Caco-2 (cell line): ENCODE measurements at places on chromosomes 12 and 14.

DNA sequence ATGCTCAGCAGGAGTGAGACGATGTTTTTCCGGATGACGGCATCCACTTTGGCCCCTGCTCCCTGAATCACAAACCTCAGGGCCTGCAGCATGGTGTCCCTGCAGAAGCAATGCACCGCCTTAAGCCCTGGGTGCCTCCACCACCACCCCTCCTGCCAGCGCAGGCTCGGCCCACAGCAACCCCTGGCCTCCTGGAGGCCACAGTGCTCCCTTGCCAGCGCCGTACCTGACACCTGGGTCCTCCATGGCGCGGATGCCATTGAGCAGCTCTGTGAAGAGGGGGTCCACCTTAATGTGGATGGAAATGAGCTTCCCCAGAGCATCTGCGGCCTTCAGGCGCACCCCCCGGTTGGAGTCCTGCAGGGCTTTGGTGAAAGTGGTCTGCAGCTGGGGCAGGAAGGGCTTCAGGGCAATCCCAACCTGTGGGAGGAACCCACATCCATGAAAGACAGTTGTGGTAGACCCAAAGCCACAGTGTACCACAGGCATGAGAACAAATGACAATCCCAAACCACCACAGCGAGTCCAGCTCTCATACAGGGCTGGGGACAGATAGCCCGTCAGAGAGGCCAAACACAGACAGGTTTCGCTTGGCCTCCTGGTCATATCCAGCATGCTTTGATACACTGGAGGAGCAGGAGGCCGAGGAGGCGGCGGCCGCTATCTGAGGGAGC lies 17.9 kb upstream of the RAB35 start:
- DNase-seq: no peak
- no peak overlapping the region for H3K4me3 ChIP-seq
- H3K4me1 ChIP-seq: no peaks in the 10 kb centered on the region
- no peak overlapping the region for H3K27ac ChIP-seq
- peaks cover 6% of the 10 kb centered on the region for H3K36me3 ChIP-seq

- no peaks in the 10 kb centered on the region for H3K27me3 ChIP-seq
- DNase-seq: peak; percentile 81
- peak within 1 kb of the TSS; percentile 59 for H3K4me3 ChIP-seq
- H3K36me3 ChIP-seq: no peaks in the 10 kb centered on the region
- peak within 1 kb of the TSS; percentile 82 for H3K27ac ChIP-seq
- H3K4me1 ChIP-seq: peaks cover 36% of the 10 kb centered on the region
Observed at GRCh38 chr12:58920102-58920960, at the start of gene LRIG3. Gene LRIG3, minus strand, starts transcription at chr12:58920504. Its CDS starts 269 bp downstream, at chr12:58920235.

DNA sequence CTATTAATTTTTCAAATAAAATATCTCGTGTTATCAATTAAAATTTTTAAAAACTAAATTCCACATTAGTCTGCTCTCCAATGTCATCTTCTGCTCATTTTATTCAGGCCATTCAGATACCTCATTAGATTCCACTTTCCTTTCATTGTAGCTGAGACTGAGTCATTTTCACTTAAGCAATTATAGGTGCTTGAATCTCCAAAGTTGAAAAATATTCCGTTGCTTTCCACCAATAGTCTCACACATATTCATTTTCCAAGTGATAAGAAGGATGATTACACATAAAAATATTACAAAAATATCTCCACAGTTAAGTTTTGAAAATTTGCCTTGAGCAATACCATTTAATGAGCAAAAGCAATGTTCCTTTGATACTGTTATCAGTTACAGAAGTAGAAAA lies 36.5 kb upstream of the YBX3 start:
- H3K4me1 ChIP-seq: no peaks in the 10 kb centered on the region
- H3K4me3 ChIP-seq: no peak overlapping the region
- H3K27me3 ChIP-seq: no peaks in the 10 kb centered on the region; the same call in none of the 2 replicates
- no peaks in the 10 kb centered on the region for H3K36me3 ChIP-seq
- DNase-seq: no peak
- H3K27ac ChIP-seq: no peak overlapping the region

- no peaks in the 10 kb centered on the region for H3K27me3 ChIP-seq
- DNase-seq: no peak
- no peak overlapping the region for H3K4me3 ChIP-seq
- peaks cover 10% of the 10 kb centered on the region for H3K4me1 ChIP-seq
- no peak overlapping the region for H3K27ac ChIP-seq
- no peaks in the 10 kb centered on the region for H3K36me3 ChIP-seq
Observed at GRCh38 chr12:48807981-48808380, 10.3 kb upstream of the CACNB3 start.

DNA sequence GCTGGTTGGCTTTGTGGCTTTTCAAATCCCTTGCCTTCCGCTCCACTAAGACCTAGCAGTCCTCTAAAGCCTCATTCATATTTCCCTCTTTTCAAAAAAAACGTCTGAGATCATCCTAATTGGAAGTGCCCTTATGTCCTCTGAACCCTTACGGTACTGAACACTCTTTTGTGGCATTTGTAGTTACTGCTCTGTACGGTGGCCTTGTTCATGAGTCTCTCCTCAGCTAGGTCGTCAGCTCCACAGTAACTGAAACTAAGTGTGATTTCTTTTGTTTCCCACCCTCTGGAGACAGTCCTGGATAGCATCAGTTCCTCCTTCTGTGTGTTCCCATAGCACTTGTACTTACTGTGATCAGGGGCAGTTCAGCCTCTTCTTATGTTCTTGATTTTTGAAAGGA lies 49.7 kb downstream of the DAAM1 start:
- no peak overlapping the region for H3K27ac ChIP-seq
- no peak for DNase-seq
- H3K27me3 ChIP-seq: no peaks in the 10 kb centered on the region
- no peaks in the 10 kb centered on the region for H3K36me3 ChIP-seq

DNA sequence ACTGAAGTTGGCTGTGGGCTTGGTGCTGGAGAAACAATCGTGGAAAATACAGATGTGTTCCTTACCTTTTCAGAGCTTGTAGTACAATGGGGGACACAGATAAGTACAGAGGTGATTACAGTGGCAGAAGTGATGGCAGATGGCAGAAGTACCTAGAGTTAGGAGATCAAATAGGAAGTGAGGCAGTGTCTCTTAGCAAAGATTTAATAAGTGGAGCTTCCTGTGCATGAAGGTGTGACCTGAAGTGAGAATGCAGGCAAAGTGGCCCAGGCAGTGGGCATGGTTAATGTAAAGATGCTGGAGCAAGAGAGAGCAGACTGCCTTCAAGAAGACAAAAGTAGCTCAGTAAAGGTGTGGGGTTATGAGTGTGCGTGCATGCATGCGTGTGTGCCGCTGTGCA lies 16.0 kb downstream of the LRRK2 start:
- no peaks in the 10 kb centered on the region for H3K4me1 ChIP-seq
- no peak for DNase-seq
- no peaks in the 10 kb centered on the region for H3K36me3 ChIP-seq
- no peak overlapping the region for H3K4me3 ChIP-seq
- no peak overlapping the region for H3K27ac ChIP-seq
- no peaks in the 10 kb centered on the region for H3K27me3 ChIP-seq

GRCh38 chr12:121789233-121789781 lies 4.2 kb downstream of the RHOF start:
- peaks cover 30% of the 10 kb centered on the region for H3K4me1 ChIP-seq
- H3K4me3 ChIP-seq: no peak overlapping the region
- H3K36me3 ChIP-seq: no peaks in the 10 kb centered on the region; the same call in 1 of the 2 replicates
- no peak overlapping the region for H3K27ac ChIP-seq

GRCh38 chr12:69120354-69120753 lies 119.0 kb upstream of the CPSF6 start:
- no peak overlapping the region for H3K4me3 ChIP-seq
- no peak overlapping the region for H3K27ac ChIP-seq
- no peaks in the 10 kb centered on the region for H3K27me3 ChIP-seq
- no peak for DNase-seq
- peaks cover 6% of the 10 kb centered on the region for H3K4me1 ChIP-seq
- no peaks in the 10 kb centered on the region for H3K36me3 ChIP-seq

DNA sequence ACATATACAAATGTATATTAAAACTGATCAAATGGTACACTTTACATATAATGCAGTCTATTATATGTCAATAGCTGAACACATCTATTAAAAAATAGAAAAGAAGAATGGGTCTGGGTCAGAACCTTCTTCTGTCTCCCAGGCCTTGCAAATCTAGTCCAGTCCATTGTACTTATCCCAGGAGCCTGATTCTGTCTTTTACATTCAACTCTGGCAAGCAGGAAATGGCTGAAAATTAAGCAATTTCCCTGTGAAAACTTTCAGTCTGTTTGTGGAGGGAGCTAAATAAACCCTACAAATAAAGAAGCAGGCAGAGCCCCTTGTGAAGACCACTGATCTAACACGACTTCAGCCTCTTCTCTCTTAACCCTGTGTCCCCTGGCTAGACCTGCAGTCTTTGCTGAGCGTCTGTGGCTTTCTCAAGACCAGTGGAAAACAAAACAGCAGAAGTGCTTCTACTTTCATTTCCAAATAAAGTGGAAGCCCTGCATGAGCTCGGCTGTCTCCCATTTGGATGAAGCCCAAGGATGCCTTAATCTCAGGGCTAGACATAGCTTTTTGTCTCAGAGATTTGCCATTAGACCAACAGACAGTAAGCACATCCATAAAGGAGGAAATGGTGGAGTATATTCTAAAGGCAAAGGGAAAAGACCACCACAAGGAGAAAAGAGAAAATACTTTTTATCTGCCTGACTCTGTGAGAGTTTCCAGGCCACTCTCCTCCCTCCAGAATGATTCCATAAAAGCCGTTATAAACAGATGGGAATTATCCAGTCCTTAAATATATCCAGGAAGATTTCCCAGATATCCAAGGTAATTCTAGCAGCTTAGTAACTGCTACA lies 48.2 kb downstream of the CRACR2A start:
- H3K4me1 ChIP-seq: no peaks in the 10 kb centered on the region
- H3K27me3 ChIP-seq: no peaks in the 10 kb centered on the region
- no peak for DNase-seq
- H3K27ac ChIP-seq: no peak overlapping the region

- DNase-seq: no peak
- no peak overlapping the region for H3K4me3 ChIP-seq
- H3K27me3 ChIP-seq: no peaks in the 10 kb centered on the region
- no peaks in the 10 kb centered on the region for H3K4me1 ChIP-seq
- H3K27ac ChIP-seq: no peak overlapping the region
- no peaks in the 10 kb centered on the region for H3K36me3 ChIP-seq
Observed at GRCh38 chr12:14249368-14249767, 116.1 kb upstream of the ATF7IP start.

- H3K27me3 ChIP-seq: no peaks in the 10 kb centered on the region
- peak; percentile 10 for DNase-seq
- H3K4me1 ChIP-seq: peaks cover 12% of the 10 kb centered on the region
- no peaks in the 10 kb centered on the region; the same call in none of the 2 replicates for H3K36me3 ChIP-seq
- H3K27ac ChIP-seq: no peak overlapping the region
- H3K4me3 ChIP-seq: no peak overlapping the region
Observed at GRCh38 chr12:92845329-92845728, 83.8 kb downstream of the EEA1 start.
